Posterior vena cava (tissue), 2 donors: ENCODE measurements at places on chromosomes 11 and 22. TPM values are rescaled to one million over a fixed set of nuclear protein-coding genes. Genes with fewer than 3 reads are reported as not detected.
A peak's percentile ranks its signal among the peaks of the same experiment; 100 is the strongest.

Gene AMOTL1
- total RNA-seq: 47.7 TPM

Gene P2RX6
- 1.0 TPM for total RNA-seq

Gene DHCR7
- 14.9 TPM for total RNA-seq

Gene TST
- total RNA-seq: 9.3 TPM

Gene FGF19
- not detected for total RNA-seq

Gene DDI1
- total RNA-seq: not detected

DNA sequence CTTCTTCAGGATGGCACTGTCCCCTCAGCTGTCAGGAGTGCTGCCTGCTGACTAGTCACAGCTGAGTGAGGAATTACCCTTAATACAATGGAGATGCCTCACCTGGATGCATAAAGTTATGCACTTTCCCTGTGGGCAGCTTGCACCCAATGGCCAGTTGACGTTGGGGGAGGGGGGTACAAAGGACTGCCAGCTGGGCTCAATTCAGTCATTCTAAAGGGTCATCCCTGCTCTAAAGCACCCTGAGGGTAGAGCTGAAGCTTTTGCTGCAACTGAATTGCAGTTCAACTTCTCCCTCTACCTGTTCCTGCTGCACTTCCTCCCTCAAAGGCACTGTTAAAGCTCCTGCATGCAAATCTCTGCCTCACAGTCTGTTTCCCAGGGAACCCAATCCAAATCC is 147.8 kb upstream of the SESN3 start:
- no peak for DNase-seq

- no peak for DNase-seq
These were observed 60.2 kb upstream of the LYVE1 start for GRCh38 chr11:10628508-10629236.

- DNase-seq: no peak
These were observed 161.5 kb downstream of the CACNA1I start for GRCh38 chr22:39731881-39732555.

DNA sequence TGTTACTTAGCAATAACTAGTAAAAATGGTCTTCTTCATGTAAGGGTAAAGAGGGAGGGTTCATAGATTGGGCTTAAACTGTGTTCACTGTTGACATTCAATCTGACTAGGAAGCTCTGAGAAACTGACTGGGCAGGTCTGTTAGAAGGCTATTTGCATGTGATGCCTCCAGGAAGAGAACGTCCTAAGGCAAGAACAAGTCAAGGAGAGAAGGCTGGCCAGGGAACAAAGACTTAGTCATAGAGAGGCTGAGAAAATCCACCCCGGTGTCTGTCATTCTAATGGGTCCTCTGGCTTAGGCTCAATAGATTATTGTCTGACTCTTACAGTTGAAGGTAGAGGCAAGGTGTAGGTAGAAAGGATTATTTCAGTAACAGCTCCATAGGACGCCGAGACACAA is 50.3 kb upstream of the CD44 start:
- no peak for DNase-seq

GRCh38 chr11:114366331-114367243 is 33.7 kb downstream of the C11orf71 start:
- DNase-seq: no peak

- peak; percentile 96 for DNase-seq
These were observed 873 bp upstream of the SCO2 start for GRCh38 chr22:50526108-50526833.

- no peak for DNase-seq
These were observed 24.3 kb upstream of the TRAF6 start for GRCh38 chr11:36534276-36534840.

DNA sequence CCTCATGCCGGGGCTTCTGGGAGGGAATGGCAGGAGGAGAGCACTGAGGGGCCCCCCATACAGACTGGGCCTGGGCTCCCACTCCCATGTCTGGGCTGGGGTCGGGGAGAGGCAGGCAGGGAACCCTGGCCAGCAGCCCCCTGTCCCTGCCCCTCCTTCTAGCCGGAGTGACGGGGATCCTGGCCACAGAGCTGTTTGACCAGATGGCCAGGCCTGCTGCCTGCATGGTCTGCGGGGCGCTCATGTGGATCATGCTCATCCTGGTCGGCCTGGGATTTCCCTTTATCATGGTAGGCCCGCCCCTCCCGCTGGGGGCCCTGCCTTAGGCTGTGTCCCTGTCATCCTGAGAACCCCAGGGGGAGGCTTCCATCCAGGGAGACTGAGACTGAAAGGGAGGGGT is 10.0 kb upstream of the MIF start:
- no peak for DNase-seq

DNA sequence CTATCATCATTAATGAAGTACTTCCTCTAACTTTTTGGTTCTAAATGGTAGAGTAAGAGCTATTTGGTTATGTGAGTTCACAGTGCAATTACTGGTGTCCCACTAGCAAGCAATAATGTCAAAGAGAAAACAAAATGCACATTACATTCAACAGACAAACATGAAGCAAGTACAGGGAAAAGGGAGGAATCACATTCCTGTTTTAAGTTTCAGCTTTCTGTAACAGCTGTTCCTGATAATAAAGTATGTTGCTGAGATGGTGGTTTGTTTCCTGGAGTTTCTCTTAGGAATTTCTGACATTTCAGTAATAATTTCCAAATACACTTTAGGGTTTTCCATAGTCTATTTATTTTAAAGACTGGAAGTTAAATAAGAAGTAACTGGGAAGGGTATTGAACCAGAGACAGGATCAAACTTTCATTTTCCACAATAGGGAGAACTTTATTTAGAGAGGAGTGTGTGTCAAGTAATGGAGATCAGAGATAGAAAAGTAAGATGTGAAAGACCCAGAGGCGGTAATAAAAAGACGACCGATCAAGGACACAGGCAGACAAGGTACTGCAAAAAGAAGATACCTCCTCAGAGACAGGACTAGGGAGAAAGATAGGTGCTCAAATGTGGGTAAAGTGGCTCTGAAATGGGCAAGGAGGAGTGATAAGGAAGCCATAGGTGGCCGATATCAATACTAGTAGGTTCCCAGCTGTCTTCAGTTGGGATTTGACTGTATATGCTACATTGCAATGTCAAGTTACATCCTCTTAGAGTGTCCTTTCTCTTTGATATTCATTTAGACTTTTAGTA is 20.8 kb upstream of the CLNS1A start:
- DNase-seq: no peak

DNA sequence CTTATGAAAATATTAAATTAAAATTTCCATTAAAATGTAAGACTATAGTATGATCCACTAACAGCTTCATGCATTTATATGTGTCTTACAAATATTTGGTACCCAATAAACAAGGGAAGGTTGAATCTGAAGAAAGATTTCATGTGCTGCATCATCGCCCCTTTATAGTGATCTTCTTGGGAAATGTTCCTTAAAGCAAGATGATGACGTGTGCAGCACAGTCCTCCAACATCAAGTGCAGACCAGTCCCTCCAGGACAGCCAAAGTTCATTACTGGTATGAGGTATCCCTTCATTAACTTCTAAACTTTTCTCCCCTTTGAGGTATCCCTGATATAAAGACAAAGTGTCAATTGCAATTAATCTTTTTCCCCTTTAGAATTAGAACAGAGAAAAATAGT is 567.0 kb downstream of the METTL15 start:
- DNase-seq: no peak

- peak; percentile 46 for DNase-seq
These were observed 238.4 kb downstream of the BUD13 start for GRCh38 chr11:116534270-116534975.

GRCh38 chr11:95764267-95764898 is 25.2 kb downstream of the FAM76B start:
- no peak for DNase-seq

GRCh38 chr11:1771700-1772099 is 8.0 kb upstream of the CTSD start:
- DNase-seq: peak; percentile 80
